ENCODE measurements at places on chromosomes 12 and 14.

DNA sequence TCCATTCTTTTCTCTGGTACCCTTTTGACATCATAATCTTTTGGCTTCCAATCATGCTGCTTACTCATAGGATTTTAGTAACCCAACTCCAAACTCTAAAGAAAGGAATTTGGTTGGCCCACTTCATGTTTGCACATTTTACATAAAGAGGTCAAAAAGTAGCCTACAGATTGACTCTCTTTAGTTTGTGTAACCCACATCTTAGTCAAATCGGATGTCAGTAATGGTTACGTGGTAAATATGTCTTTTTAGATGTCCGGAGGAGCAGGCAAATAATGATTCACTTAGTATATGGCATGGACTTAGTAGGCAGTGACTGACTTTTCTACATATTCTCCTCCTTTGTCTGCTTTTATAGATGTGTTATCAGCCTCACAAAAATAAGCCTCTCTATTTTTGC, 711.6 kb upstream of the FOXG1 start:
- no peak for DNase-seq

- no peak for DNase-seq
Measured at GRCh38 chr12:67593041-67593440, 55.5 kb upstream of the DYRK2 start.

- no peak for DNase-seq
Measured at GRCh38 chr12:9115731-9116559, at the start of gene A2M. A2M (minus strand) TSS chr12:9115919; CDS start chr12:9115849, 70 bp downstream.

DNA sequence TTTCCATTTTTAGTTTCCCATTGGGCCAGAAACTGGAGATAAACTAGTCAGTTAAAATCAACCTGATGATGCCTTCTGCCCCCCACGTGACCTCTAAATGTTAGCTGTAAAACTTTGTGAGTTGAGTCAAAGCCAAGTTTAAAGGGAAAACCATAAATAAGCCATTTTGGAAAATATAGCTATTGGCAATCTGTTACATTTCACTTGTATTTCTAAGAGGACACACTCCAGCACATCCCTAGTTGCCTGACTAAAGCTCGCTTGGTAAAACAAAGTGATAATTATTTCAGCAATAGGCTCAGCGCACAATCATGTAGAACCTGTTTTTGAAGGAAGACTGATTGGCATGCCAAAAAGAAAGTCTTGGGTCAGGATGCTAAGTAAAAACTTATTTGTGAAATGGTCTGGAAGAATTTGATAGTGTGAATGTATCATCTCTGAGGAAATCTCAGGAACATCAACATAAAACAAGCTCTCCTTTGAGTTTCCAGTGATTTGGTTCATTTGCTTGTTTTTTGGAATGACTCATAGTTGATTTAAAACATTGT, 49.2 kb upstream of the AEBP2 start:
- no peak for DNase-seq

Measured in NCI-H1694 treated with DMSO at 0.1 percent for 48 hours (cell line).